Kidney glomerular epithelial cell (primary cell): ENCODE measurements at places on chromosomes 7 and 10.

GRCh38 chr10:44030738-44031137, 354.2 kb downstream of the CXCL12 start:
- no peak for DNase-seq

- DNase-seq: peak; percentile 28
These were observed 3.2 kb upstream of the MRPS24 start for GRCh38 chr7:43872406-43873110.

GRCh38 chr10:1420661-1421362, 316.5 kb downstream of the ADARB2 start:
- peak; percentile 50 for DNase-seq

DNA sequence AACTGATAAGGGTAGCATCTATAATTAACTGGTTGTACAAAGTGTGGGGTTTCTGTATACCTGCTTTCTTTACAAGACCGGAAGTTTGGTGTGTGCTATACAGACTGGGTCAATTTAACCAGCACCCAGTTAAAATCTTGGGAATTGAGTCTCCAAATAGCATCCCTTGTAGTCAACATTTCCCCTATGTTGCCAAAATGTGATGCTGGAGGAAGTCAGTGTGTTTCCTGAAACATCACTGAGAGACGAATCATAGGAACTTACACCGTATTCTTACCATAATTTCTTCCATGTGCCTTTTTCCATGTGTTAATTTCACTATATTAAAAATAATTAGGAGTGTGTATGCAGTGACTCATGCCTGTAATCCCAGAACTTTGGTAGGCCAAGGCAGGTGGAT, 1.7 kb downstream of the AKR1C4 start:
- no peak for DNase-seq

DNA sequence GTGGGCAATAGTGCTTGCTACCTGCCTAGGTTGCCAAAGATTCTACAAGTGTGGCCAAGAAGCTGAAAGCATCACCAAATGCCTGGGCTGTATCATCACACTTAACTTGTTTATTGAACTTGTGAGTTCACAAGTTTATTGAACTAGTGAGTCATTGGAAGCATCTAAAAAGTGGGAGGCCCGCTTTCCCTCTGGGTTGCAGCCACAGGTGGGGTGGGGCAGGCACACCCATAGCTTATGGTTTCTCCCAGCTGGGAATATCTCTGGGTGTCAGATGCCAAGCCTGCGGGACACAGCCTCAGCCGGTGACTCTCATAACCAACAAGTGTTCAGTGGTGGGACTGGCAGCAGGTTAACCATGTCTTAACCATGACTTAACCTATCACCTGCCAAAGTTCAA, 145.9 kb upstream of the FAM13C start:
- DNase-seq: no peak

GRCh38 chr7:111363099-111363498, 199.2 kb downstream of the IMMP2L start:
- no peak for DNase-seq

DNA sequence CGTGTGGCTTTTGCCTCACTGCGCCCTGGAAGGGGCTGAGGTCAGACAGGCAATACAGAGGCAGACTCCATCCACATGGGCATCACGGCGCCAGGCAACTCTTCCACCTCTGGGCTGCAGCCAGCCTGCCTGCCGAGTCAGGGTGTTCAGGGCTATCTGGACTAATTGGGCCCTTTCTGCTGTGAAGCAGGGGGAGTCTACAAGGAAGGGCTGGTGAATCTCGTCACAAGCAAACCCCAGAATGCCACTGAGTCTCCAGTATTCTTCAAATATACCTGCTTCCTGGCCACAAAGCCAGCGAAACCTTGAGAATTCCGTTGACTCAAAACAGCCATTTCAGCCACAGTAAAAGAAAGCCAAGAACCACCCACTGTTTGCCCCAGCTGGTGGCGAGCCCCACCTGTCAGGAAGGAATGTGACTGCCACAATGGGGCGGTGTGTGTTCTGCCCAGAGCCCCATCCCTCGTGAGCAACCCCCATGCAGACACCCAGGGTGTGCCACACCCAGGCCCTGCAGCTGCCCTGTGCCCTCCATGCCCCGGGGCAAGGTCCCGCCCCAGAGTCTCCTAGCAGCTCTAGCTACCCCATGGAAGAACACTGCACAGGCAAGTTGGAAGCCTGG, 117.3 kb downstream of the FAM53B start:
- no peak for DNase-seq

DNA sequence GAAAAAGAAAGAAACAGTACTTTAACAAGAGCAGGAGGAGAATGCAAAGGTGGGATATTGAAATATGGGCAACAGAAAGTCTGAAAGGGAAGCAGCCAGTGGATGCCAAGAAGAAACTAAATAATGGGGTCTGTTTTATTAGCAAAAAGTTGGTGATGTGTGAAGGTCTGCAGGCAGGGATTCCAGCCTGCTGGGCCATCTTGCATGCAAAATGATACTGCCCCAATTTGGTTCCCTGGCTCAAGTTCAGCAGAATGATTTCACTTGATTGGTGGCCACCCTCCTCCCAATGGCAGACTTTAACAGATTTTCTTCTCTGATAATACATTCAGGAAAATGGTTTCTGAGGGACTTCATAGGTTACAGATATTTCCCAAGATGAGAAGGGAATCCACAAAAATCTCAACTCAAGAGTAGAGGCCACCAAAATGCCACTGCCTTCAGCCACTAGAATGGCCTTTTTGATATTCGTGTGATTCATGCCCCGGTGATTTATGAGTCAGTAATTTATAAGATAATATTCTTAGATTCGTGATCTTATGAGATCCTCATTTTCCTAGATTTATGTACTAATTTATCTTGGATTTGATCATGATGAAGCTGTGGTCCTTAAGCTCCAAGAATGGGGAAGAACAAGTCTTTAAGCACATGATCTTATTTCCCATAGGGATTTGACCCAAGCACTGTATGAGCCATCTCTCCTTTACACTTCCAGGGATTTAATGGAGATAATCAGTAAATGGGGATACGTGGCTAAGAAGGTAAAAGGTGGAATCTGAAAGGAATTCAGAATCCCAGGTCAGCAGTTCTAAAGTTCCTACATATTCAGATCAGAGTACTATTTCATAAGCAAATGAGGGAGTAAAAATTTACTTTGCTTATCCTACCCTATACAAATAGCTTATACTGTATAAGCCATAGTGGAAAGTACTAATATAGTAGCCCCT, 32.3 kb upstream of the ADD3 start:
- DNase-seq: no peak
